ENCODE measurements at places on chromosomes 12 and 14.

DNA sequence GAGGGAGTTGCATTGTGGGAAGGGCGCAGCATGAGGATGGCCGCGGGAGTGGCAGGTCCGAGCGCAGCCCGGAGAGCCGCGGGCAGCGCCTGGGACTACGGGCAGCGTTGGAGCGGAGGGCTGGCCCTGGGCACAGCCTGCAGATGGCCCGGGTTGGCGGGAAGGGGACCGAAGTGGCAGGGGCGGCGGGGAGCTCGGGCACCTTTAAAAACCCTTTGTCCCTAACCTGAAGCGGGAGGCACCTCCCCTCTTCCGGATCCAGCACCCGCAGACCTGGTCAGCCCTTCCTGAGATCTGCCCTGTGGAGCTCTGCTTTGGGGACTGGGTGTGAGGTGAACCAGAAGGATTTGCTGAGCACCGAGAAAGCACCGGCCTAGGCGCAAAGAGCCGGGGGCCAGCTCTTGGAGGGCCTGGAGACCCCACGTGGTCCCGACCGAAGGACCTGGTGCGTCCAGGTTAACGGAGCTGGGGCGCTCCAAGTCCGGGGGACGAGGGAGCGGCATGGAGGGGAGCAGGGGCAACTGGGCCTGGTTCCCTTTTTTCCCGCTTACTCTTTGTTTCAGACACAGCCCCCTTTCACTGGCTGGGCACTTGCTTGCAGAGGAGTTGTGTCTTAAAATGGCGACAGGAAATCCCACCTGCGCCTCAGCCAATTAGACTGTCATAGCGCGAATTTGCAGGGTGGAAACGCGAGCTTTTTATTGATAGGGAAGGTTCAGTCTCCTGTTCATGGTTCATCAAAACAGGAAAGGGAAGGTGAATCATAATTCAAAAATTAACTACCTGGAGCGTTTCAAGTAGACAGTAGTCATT, 792 bp upstream of the SLC38A1 start:
- peaks cover 6% of the 10 kb centered on the region for H3K36me3 ChIP-seq
- H3K4me1 ChIP-seq: peaks cover 38% of the 10 kb centered on the region
- H3K27me3 ChIP-seq: no peaks in the 10 kb centered on the region
- DNase-seq: peak; percentile 70
- peak overlapping the region; percentile 90 for H3K4me3 ChIP-seq
- peak overlapping the region; percentile 96 for H3K27ac ChIP-seq

DNA sequence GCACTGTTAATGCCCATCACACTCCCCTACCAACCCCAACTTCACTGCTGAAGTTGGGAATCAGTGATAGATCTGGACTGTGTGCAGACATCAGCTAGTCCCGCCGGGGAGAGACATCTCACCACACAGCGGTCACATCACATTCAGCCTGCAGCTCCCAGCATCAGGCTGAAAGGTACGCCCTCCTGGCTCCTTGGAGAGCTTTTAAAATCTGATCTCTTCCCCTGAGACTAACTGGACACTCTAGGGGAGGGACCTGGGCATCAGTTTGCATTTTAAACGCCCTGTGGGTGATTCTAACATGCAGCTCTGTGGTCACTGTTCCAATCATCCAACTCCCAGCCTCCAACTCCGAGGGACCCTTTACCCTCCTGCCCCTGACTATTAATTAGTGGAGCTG, 58.4 kb downstream of the CCDC85C start:
- H3K27me3 ChIP-seq: no peaks in the 10 kb centered on the region
- H3K36me3 ChIP-seq: no peaks in the 10 kb centered on the region
- H3K4me1 ChIP-seq: peaks cover 5% of the 10 kb centered on the region
- DNase-seq: no peak

DNA sequence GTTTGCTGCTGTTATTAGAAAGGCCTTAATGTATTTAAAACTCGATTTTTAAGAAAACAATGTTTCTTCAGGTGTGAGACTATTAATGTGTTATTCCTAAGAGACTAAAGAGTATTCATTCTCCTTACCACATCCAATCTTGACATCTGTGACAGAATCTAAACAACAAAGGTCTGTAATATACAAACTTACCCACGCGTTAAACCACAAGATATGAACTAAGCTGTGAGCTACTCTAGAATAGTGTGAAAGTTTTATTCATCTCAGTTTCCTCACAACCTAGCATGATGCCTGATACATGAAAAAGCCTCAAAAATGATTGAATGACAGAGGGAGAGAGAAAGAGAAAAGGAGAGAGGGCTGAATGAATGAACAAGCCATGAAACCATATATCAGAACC, 117.3 kb upstream of the COCH start:
- H3K36me3 ChIP-seq: no peaks in the 10 kb centered on the region
- H3K27ac ChIP-seq: no peak overlapping the region
- DNase-seq: no peak
- no peak overlapping the region for H3K4me3 ChIP-seq

DNA sequence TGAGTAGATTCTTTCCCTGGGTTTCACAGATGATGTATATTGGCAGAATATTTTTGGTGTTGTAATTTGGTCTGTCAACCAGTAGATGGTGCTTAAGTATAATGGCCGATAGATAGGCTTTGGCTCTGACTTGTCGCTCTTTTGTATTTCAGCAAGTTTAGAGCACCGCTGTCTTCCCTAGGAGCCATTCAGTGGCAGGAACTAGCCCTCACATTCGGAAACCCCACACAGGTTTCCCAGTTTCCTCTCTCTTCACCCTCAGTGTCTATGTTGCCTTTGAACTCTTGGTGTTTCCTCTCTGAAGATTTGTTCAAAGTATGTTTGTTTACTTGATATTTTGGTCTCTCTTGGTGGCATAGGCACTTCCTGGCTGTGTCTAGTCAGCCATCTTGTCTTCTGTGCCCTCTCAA, 102.2 kb downstream of the GPHN start:
- H3K4me1 ChIP-seq: no peaks in the 10 kb centered on the region
- H3K36me3 ChIP-seq: no peaks in the 10 kb centered on the region
- H3K4me3 ChIP-seq: no peak overlapping the region
- no peak for DNase-seq

GRCh38 chr12:117874842-117875434, 93.9 kb downstream of the KSR2 start:
- H3K27me3 ChIP-seq: peaks cover 7% of the 10 kb centered on the region
- peak; percentile 75 for DNase-seq
- H3K4me3 ChIP-seq: no peak overlapping the region

DNA sequence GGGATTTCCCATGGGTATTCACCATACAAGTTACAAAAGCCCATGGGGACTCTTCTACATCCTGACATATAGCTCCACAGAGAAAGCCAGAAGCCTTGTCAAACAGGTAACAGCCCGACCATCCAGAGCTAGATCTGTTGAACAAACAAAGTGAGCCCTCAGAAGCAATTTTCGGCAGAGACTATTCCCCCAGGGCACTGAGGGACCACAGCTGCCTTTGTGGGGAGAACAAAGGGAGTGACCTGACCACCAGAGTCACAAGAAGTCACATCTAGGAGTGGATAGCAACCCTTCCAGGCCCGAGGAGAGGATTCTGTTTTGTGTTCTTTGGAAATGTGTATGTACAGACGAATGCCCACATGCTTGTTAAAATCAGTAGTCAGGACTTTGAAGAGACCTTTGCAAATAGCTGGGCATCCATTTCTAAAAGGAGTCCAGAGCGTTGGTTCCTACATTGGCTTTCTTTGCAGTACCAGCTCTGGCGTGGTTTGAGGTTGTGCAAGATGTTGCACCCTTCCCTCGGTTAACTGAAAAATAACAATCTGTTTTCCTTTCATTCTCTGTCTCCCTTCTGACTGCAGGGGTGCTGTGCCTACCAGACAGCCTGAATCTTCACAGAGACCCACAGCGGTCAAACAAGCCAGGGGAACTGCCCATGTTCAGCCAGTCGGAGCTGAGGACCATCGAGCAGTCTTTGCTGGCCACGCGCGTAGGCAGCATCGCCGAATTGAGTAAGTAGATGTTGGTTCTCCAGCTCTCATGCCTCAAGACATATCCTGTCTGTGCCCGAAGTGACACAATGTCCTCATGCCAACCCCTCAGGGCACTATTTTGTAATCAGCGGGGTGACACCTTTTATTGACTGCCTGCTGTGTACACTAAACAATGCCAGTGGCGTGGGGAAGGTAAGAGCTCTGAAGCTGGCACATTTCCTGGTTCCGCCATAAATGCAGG, 165.4 kb upstream of the PWP1 start:
- peaks cover 25% of the 10 kb centered on the region for H3K36me3 ChIP-seq
- H3K4me1 ChIP-seq: no peaks in the 10 kb centered on the region
- H3K4me3 ChIP-seq: no peak overlapping the region
- no peak for DNase-seq

- H3K4me3 ChIP-seq: no peak overlapping the region
- no peaks in the 10 kb centered on the region for H3K27me3 ChIP-seq
- H3K4me1 ChIP-seq: no peaks in the 10 kb centered on the region
- no peak overlapping the region for H3K27ac ChIP-seq
These were observed 11.1 kb downstream of the PLEKHA5 start for GRCh38 chr12:19140381-19141236.

DNA sequence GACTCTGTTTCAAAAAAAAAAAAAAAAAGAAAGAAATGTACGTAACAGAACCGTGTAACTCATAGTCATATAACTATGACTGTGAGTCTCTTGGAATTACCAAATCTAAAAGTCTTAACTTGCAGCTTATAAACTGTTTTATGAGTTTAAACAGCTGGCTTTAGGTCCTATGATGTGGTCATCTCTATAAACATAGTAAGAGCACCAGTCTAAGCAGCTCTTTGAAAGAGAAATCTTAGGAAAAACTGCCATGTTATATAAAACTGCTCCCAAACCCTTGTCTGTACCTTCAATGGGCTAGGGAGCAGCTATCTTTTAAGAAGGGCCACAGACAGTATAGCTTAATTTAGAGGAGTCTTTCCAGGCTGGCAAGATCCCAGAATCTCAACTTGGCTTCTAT, 115.5 kb upstream of the AEBP2 start:
- DNase-seq: no peak
- no peaks in the 10 kb centered on the region for H3K4me1 ChIP-seq
- no peaks in the 10 kb centered on the region for H3K36me3 ChIP-seq
- H3K27ac ChIP-seq: no peak overlapping the region
- no peaks in the 10 kb centered on the region for H3K27me3 ChIP-seq
- no peak overlapping the region for H3K4me3 ChIP-seq

- no peaks in the 10 kb centered on the region for H3K4me1 ChIP-seq
- no peaks in the 10 kb centered on the region for H3K36me3 ChIP-seq
- no peak overlapping the region for H3K27ac ChIP-seq
- no peak overlapping the region for H3K4me3 ChIP-seq
These were observed 965.1 kb downstream of the DIO2 start for GRCh38 chr14:79246173-79246572.

- peaks cover 62% of the 10 kb centered on the region for H3K36me3 ChIP-seq
- H3K4me1 ChIP-seq: no peaks in the 10 kb centered on the region
These were observed 31.0 kb downstream of the HCFC2 start for GRCh38 chr12:104095289-104095688.

DNA sequence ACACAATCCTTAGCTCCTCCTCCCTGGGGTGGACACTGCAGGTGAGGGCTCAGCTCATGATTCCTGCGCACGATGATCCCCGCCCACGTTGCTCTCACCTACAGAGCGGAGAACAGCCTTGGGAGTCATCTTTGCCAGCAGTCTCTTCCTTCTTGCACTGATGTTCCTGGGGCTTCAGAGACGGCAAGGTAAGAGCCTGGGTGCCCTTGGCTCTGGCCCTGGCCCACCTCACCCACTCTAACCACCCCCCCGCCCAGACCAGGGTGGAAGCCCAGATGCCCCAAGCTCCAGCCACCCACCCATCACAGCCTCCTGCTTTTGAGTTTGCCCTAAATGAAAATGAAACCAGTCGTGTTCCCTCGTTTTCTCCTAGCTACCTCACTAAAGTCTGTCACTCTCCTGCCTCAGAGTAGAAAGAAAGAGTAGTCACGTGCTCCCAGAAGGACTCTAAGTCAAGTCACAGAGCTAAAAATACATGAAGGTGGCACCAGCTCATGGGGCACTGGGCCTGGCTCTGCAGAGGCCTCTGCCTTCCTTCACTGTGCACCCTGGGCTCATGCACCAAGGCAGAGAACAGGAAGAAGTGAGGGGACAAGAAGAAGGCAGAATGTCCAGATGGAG, 9.0 kb downstream of the TAPBPL start:
- H3K36me3 ChIP-seq: peaks cover 79% of the 10 kb centered on the region
- no peak for DNase-seq
- H3K27me3 ChIP-seq: no peaks in the 10 kb centered on the region
- H3K27ac ChIP-seq: peak overlapping the region; percentile 97

DNA sequence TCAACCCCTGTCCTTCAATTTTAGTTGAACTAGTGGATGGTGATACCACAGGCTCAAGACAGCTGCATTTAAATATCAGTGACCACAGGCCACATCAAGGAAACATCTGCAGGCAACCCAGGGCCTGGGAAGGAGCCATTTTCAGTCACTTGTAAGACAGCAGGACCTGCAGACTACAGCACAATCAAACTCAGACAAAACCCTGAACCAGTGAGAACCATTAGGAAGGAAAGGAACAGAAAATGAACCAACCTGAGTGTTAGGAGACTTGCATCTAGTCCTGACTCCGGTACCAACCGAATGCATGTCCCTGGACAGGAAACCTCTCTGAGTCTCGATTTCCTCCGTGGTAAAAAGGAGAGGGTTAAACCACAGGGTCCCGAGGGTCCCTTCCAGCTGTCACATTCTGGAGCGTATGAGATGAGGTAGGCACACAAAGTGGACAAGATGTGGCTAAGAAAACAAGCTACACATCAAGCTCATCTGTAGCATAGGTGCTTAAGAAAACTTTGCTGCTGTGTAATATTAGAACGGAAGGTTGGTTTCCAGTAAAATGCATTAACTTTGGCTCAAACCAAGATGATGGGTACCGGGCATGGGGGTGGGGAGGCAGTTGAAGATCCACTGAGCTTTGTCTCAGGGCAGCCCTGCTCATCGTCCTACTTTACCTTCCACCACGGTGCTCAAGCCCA, 1.6 kb upstream of the CDKN1B start:
- peak overlapping the region; percentile 97 for H3K4me3 ChIP-seq
- H3K4me1 ChIP-seq: peaks cover 43% of the 10 kb centered on the region
- peaks cover 27% of the 10 kb centered on the region for H3K36me3 ChIP-seq

DNA sequence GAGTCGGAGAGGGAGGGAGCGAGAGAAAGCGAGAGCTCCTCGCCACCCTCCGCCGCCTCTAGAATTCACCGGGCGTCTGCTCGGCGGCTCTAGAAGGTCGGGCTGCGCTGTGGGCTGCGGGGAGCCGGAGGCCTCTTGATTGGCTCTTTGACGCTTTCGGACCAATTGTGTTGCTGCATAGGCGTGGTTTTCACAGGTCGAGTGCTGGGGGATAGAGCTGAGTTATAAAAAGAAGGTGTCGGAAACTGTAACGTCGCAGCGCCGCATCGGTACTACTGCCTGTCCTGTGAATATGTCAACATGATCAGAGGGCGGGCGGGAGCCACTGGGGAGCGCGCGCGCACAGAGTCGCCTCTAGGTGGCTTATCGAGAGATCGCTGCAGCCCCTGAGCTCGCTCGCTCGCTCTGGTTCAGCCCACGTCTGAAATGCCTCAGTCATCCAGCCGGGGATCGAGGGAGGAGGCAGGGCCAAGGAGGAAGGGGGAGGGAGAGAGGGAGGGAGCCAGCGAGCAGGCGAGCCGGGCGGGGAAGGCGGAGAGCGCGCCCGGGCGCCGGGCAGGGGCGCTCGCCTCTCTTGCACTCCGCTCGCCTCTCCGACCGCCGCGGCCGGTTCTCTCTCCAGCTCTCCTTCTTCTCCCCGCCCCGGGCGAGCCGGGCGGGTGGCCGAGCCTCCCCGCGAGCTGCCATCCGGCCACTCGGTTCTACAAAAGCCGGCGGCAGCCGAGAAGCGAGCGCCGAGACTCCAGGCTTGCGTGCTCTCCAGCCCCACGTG, at the start of gene TBX3:
TSS of gene TBX3 (minus strand) at position 78 of the 772 bp plus-strand sequence. CDS start 975 bp downstream, outside the sequence.
- no peak for DNase-seq
- no peaks in the 10 kb centered on the region for H3K36me3 ChIP-seq
- peak within 1 kb of the TSS; percentile 46 for H3K4me3 ChIP-seq
- no peak within 1 kb of the TSS for H3K27ac ChIP-seq

- no peaks in the 10 kb centered on the region for H3K36me3 ChIP-seq
- no peak for DNase-seq
- no peak overlapping the region for H3K4me3 ChIP-seq
- H3K27ac ChIP-seq: no peak overlapping the region
These were observed 33.7 kb upstream of the LRP1-AS start for GRCh38 chr12:57181072-57181471.
